ENCODE measurements at places on chromosomes 5 and 9.

GRCh38 chr9:130680836-130681768 is 12.5 kb upstream of the EXOSC2 start:
- peak; percentile 34 for DNase-seq

- peak; percentile 30 for DNase-seq
Measured at GRCh38 chr9:35690614-35691333, 1.0 kb upstream of the TPM2 start.

DNA sequence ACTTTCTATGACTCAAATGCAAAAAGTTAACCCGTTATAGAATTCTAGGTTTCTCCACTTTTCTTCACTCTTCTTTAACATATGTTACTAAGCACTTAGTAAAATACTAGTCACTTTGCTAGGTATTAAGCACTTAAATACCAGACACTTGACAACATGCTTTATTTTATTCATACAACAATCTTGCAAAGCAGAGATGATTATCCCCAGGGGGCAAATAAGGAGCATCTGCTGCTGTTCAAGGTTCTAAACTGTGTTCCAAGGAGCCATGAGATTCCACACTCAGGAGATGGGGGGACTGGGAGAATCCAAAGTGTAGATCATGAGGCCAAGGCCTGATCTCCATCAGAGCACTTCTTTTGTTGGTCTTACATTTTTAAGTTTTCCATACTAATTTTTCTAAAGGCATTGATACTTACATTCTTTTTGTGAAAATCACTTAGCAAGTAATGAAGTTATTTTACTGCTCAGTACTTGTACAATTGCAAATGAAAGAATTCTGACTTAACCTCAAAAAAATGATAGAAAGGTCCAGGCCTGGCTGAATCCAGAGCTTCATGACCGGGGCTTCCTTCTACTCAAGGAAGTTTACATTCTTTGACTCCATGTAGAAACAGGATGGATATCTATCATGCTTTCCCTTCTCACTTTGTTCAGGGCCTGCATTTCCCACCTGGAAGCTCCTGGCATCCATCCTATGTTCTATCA is 504.4 kb upstream of the WWC1 start:
- DNase-seq, result no peak

DNA sequence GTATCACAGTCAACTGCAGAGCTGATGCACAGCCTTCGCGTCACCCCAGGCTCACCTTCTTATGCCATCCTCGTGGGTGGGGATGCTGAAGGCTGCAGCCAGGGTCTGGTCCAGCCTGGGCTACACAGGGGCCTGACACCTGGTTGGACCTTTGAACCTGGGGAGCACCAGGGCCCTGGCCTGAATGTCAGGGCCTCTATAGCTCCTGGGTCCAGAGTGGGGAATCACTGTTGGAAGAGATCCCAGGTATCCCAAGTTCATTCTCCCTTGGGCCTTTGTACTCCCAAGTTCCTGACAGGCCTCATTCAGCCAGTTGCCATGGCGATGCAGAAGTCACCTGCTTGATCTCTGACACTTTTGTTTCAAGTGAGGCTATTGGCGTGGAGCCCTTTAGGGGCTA is 43.8 kb downstream of the ZNF618 start:
- no peak for DNase-seq

DNA sequence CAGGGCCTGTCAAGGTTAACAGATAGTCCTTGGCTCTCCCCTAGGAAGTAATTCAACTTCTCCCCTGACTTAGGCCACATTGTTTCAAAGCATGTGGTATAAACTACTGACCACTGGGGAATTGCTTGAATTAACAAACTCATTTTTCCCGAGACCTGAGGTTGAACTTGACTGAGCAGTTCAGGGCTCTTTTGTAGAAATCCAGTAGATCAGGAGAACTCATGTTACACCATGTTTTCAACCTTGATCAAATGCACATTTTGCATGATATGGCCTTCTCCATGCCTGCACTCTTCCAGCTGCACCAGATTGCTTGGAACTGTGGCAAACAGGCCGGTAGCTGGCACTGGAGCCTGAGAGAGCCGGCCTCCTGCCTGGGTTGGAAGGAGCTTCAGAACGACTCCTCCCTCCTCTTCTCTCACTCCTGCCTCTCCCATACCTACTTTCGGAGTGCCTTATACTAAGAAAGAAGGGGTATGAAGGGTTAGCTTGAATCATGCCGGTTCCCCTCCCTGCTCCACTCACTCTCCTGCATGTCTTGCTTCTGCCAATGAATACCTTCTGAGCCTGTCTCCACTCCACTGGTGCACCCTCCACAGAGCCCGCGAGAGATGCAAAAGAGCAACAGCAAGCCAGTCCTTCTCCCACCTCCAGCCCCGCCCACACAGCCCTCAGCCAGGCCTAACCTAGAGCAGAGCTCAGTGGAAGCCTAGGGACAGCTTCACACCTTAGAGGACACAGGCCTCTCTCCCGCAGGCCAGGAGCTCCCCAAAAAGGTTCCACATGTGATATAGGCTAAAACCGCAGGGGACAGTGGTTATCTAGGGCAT is 159.4 kb downstream of the MACROH2A1 start:
- DNase-seq, result no peak

- no peak for DNase-seq
Measured at GRCh38 chr5:87526131-87526530, 113.4 kb upstream of the CCNH start.

DNA sequence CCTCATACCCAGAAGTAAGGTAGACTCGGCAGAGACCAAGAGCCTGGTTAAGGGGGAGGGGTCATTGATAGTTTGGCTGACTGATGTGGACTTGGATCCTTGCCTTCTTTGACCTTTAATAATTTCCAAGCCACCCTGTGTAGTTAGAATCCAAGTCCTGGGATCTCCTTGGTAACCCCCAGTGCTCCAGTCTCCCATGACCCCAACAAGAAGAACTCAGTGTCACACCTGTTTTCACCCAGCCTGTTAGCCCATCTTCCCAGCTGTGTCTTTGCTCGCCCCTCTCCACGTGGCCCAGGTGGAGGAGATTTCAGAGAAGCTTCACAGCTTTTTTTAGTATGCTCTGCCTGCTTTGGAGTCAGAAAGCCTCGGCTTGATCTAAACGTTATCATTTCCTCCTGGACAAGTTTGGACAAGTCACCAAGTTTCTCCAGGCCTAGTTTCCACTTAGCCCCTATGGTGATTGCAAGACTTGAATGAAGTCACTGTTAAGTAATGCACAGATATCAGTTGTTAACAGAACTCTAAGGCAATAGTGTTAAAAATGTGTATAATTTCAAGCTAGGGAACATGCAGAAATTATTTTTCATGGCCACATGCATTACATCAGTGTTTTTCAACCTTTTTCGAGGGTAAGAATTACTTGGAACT is 170.0 kb downstream of the TMEM38B start:
- DNase-seq, result no peak

DNA sequence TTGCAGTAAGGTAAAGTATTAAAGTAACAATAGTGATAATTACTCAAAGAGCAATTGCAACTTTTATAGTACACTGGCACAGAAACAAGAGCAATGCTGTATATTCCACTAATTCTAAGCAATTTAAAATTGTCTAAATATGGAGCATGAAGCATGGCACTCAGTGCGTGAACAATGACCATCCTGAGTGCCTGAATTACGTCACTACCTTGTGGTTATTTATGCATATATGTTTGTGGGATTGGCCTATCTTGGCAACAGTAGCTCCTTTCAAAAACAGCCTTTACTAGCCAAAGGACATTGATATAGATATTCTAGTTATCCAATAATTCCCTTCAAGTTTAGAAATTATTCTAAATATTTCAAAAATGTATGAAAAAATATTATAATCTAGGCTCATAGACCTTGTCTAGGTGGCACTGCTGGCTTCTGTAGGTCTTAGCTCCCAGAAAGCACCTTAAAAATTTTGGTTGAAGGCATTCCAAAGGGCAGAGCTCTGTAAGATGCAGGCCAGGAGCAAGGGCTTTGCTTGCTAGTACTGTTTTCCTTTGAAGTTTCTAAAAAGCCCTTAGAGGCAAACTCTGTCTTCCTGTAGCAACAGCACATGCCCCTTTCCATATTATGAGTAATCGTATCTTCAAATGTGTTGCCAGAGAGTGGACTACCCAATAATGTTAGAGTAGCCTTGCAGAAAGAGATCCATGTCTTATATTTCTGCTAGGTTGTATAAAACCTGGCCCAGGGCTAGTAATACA is 719.3 kb downstream of the NR2F1-AS1 start:
- no peak for DNase-seq

- no peak for DNase-seq
Measured at GRCh38 chr9:134835448-134835847, 45.2 kb upstream of the FCN2 start.

- no peak for DNase-seq
Measured at GRCh38 chr9:72888067-72888466, 64.8 kb downstream of the ALDH1A1 start.

DNA sequence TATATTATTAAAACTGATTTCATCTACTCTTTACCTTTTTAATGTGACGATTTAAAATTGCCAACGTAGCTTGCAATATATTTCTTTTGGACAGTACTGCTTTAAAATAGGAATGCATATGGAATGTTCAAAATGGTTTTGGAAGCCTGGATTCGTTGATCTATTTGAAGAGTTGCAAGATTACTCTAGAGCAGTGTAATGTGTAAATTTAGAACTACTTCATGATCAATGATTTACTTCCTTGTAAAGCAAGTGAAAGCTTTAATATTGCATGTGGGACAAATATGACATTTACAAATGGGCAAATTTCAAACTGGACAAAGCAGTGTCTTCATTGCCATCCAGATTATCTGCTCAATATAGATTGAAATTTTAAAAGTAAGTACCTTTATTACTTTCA is 38.3 kb downstream of the PARP8 start:
- DNase-seq, result no peak

DNA sequence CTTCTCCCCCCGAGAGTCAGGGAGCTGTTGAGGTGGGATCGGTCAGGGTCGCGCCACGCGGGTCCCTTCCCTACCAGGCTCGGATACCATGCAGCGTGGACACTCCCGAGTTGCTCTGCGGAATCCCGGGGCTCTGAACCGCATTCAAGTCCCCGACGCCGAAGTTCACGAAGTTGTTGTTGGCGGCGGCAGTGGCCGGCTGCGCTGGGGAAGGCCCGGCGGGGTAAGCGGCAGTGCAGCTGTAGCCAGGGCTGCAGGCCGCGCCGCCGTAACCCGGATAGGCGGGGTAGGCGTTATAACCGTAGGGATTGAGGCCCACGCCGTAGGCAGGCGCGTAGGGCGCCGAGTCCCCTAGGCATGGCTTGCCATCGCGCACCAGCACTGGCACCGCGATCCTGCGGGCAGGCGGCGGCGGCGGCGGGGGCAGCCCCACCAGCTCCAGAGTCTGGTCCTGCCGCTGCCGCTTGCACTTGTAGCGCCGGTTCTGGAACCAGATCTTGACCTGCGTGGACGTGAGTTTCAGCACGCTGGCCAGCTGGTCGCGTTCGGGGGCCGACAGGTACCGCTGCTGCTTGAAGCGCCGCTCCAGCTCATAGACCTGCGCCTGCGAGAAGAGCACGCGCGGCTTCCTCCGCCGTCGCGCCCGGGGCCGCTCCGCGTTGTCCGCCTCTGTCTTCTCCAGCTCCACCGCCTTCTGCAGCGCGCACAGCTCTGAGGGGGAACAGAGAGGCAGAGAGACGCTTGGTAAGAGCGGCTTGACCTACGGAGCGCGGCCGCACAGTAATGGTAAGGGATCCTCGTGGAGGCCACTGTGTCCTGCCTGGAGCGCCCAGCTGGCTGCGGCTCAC is 2.3 kb downstream of the NKX2-5 start:
- no peak for DNase-seq

DNA sequence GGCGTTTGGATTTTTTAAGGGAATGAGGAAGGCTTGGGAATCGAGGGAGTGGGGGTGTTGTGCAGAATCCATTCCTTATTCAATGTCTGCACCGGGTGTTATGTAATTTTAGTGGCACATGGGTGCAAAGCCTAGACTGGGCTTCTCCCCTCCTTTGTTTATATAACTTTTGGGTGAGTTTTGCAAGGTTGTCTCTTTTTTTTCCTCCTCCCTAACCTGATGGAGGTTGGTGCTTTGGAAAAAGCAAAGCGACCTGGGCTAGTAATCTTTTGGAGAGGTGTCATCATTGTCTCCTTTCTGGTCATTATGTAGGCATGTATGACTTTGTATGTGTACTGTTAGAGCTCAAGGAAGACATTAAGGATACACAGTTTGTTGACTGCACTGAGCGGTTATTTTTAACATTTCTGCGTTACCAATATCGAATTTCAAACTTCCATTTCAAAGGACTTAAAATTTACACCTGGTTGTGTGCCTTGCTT is 3.1 kb downstream of the SMARCA2 start:
- no peak for DNase-seq

DNA sequence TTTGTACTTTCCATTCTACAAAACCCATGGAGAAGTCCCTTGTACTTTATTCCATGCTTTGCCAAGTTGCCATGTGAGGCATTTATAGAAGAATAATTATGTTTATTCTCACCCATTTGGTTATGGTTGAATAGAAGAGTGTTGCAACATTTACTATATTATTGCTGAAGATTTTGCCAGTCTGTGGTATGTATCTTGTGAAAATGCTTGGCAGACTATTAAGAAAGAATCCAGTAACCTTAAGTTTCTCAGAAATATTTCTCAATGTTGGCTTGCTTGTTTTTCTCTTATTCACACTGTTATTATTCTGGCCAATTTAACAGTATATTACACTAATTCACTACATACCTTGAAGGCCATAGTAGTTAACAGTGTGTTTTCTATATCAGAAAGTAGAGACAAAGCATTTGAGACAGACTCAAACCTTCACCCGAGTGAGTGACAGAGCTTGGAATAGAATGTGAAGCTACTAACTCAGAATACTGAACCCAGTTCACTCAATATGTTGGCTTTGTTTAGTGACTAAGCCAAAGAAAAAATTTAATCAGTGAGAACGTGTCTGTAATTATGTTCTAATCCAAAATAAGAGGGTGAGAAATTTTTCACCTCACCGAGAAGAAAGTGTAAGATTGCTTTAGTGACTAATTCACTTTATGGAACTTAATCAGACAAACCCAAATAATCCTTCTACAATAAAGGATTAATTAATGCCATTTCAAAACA is 184.4 kb downstream of the CWC27 start:
- no peak for DNase-seq

- DNase-seq, result no peak
Measured at GRCh38 chr9:77175151-77175550, 2.2 kb upstream of the VPS13A start.

GRCh38 chr9:111106202-111106601 is 67.9 kb upstream of the LPAR1 start:
- DNase-seq, result no peak

DNA sequence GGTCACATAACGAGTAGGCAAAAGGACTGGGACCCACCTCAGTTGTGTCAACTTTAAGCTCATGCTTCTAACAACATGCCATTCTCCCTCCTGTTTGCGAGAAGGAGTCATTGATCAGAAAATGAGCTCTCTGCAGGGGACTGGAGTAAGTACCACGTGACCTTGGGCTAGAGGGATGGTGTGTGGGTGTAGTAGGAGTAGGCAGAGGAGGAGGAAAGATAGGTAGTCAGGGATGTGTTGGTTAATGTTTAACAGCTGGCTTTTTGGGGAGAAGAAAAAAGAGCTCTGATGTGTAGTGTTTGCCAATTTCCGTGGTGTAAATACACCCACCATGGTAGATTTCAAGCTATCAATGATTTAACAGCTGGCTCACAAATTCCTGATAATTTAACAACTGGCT is 160.3 kb upstream of the TBC1D2 start:
- no peak for DNase-seq

All from CD8-positive, alpha-beta T cell (primary cell).